Hepatocyte (in vitro differentiated cells): ENCODE measurements at places on chromosomes 2 and 18. TPM values are rescaled to one million over a fixed set of nuclear protein-coding genes. Genes with fewer than 3 reads are reported as not detected.

Gene MYO3B
- total RNA-seq, result 0.92 and 1.1 TPM in 2 replicates

Gene TMEM169
- total RNA-seq, result 1.1 and 1.8 TPM in 2 replicates

GRCh38 chr2:236720974-236721540 is 151.4 kb downstream of the ACKR3 start:
- H3K4me1 ChIP-seq, result peaks cover 9% of the 10 kb centered on the region
- no peak overlapping the region for H3K27ac ChIP-seq

Gene ONECUT2
- total RNA-seq, result 1.7 TPM in 2 replicates

DNA sequence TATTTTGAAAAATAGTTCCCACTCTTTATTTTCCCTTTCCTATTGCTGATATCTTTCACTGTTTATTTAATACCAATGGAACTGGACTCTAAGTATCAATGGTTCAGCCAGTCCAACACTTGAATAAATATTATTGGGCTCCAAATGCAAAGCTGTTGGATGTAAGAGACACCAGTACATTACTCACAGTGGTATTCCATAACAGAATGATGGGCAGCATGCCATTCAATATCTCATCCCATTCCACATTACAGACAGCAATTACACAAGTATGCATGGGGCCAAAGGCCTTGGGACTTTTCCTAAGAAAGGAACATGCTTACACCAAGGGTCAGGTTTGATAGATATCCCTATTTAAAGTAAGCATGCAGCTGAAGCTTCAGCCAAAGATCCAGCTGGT is 231.9 kb downstream of the RND3 start:
- H3K4me3 ChIP-seq, result no peak overlapping the region
- H3K4me1 ChIP-seq, result peaks cover 16% of the 10 kb centered on the region
- H3K27me3 ChIP-seq, result no peaks in the 10 kb centered on the region

Gene TXNDC2
- 0.08 TPM in 1 of 2 replicates, not detected in the other for total RNA-seq

GRCh38 chr2:191245046-191245868 is at the start of gene MYO1B:
Gene MYO1B (plus strand): TSS chr2:191245404. CDS start chr2:191276896, 31,492 bp downstream.
- H3K27ac ChIP-seq, result peak within 1 kb of the TSS; percentile 88
- H3K36me3 ChIP-seq, result no peaks in the 10 kb centered on the region
- DNase-seq, result peak; percentile 93
- peaks cover 14% of the 10 kb centered on the region for H3K4me1 ChIP-seq
- peak within 1 kb of the TSS; percentile 62 for H3K4me3 ChIP-seq

- no peaks in the 10 kb centered on the region for H3K36me3 ChIP-seq
- no peak for DNase-seq
- no peak overlapping the region for H3K27ac ChIP-seq
Measured at GRCh38 chr2:234145057-234145456, 94.6 kb downstream of the SPP2 start.

Gene TCF23
- total RNA-seq, result not detected in 2 replicates
